ENCODE measurements at places on chromosomes 6 and 20. TPM values are rescaled to one million over a fixed set of nuclear protein-coding genes. Genes with fewer than 3 reads are reported as not detected.
A peak's percentile ranks its signal among the peaks of the same experiment; 100 is the strongest.

DNA sequence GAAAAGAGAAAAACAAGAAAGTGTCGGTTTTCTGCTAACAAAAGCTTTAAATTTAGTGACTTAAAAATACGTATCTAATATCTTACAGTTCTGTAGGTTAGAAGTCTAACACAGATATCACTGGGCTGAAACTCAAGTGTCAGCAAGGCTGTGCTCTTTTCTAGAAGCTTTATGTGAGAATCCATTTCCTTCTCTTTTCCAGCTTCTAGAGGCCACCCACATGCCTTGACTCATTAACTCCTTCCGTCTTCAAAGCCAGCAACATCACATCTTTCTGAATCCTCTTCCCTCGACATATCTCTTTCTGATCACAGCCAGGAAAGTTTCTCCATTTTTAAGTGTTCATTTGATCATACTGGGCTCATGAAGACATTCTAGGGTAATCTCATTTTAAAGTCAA is 262.0 kb downstream of the MAFB start:
- no peak for DNase-seq

DNA sequence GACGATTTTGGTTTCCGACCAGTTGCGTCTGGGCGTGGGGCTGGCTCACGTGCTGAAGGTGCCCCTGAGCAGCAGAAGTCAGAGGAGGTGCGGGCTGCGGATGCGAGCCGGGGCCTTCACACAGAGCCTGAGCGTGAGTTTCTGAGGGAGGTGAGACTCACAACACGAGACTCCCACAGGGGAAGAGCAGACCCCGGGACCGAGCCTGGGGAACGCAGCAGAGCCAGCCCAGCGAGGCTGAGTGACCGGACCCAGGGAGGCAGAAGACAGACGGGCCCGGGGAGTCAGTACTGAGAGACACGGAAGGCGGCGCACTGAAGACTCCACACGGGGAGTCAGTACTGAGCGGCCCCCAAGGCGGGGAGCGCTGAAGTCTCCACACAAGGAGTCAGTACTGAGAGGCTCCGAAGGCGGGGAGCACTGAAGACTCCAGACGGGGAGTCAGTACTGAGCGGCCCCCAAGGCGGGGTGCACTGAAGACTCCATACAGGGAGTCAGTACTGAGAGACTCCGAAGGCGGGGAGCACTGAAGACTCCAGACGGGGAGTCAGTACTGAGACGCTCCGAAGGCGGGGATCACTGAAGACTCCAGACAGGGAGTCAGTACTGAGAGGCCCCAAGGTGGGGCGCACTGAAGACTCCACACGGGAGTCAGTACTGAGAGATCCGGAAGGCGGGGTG is 77.8 kb downstream of the DLL1 start:
- DNase-seq: no peak

- DNase-seq: no peak
These were observed 2.4 kb upstream of the ZBTB22 start for GRCh38 chr6:33319939-33320314.

DNA sequence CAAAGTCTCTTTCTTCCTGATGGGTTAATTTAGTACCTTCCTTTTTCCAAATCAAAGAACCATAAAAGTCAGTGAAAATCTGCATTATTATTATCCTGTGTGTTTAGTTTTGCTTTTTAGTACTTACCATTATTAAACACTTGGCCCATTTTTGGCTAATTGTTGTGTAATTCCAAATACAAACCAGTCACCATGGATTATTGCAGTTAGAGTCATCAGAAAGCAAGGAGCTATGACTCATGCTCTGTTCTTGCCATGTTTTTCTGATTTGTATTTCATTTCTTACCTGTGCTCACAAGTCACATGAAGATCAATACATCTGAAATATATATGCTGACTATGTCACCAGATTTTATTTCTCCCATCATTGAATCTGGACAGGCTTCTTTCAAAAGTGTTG is 31.3 kb downstream of the SLC22A3 start:
- DNase-seq: no peak

DNA sequence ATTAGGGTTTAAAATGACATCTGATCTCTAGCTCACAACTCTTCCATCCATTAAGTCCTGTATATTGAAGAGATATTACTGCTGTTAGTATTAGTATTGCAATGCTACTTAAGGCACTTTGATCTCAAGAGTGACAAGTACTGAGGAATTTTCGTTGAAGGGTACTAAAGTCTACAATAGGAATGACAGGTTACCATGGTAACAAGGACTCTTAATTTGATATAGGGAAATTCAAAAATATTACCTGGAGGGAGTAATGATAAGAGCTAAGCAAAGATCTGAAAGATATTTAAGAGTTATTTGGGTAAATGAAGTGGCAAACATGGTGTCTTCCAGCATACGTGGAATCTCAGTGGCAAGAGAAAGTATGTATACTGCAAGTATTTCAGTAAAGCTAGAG is 518.0 kb upstream of the SLC35B3 start:
- DNase-seq: no peak

DNA sequence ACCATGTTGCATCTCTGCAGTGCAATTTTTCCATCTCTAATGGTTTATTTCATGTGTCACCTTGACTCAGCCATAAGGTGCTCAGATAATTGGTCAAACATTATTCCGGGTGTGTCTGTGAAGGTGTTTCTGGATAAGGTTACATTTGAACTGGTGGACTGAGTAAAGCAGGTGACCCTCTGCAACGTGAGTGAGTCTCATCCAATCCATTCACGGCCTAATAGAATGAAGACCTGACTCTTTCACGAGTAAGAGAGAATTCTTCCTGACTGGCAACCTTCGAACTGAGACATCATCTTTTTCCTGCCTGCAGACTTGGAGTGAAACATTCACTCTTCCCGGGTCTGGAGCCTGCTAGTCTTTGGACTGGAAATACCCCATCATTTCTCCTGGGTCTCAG is 77.1 kb upstream of the SLC22A23 start:
- DNase-seq: no peak

DNA sequence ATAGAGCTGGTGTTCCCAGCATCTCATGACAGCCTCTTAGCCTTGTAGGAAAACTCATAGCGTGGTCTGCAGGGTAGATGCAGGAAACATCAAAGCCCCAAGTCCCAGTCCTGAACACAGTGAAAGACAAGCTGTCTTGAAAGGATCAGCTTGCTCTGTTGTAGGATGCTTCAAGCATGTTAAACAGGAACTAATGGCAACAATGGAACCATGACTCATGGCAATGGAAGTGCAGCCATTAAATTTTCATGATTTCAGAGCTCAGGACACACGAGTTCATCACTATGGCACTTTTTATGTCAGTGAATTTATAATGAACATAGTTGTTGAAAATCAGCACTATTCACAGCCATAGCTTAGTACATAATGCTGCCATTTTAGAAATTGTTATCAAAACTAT is 367.7 kb downstream of the KIF16B start:
- DNase-seq: peak; percentile 12

DNA sequence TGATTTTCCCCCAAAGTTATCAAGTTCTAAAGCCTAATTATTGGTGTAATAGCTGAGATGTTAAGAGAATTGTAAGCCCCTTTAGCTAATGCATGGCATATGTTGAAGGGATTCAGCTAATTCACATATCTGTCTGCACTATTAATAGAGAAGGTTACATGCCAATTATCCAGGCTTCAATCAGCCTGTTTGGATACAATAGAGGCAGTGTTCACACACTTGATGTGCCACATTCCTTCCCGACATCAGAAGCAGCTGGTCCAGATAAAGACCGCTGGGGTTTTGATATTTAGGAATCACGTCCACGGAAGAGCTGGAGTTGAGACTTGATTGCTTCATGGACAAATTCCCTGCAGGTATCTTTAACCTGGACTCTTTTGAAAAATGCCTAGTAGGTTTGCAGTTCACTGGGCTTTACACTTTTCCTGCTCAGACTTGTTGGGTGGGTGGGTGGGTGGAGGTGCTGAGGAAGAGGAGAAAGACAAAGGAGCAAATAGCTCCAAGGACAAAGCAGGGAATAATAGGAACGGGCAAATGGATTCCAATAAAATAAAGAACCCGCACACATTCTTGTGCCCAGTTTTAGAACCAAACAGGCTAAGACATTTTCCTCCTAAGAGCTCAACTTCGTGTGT is 142.6 kb upstream of the ZNF217 start:
- DNase-seq: no peak

The XKR7 gene
- total RNA-seq: 8.1 TPM

The IMPG1 gene
- not detected for total RNA-seq

The PGK2 gene
- total RNA-seq: not detected

The DXO gene
- total RNA-seq: 30.5 TPM

The GPX5 gene
- not detected for total RNA-seq

The C20orf204 gene
- total RNA-seq: not detected

All from Caki2 (cell line).